ENCODE measurements at places on chromosomes 13 and 19. TPM values are rescaled to one million over a fixed set of nuclear protein-coding genes. Genes with fewer than 3 reads are reported as not detected.

- no peak for DNase-seq
- H3K4me3 ChIP-seq: no peak overlapping the region
- no peaks in the 10 kb centered on the region for H3K36me3 ChIP-seq
- H3K27ac ChIP-seq: no peak overlapping the region
- no peaks in the 10 kb centered on the region for H3K4me1 ChIP-seq
These were observed 108.3 kb downstream of the SACS start for GRCh38 chr13:23325191-23325590.

- no peaks in the 10 kb centered on the region for H3K36me3 ChIP-seq
- peak overlapping the region; percentile 47 for H3K4me3 ChIP-seq
- no peak for DNase-seq
- H3K4me1 ChIP-seq: peaks cover 14% of the 10 kb centered on the region
These were observed 441 bp downstream of the INAFM1 start for GRCh38 chr19:47274891-47275761.

DNA sequence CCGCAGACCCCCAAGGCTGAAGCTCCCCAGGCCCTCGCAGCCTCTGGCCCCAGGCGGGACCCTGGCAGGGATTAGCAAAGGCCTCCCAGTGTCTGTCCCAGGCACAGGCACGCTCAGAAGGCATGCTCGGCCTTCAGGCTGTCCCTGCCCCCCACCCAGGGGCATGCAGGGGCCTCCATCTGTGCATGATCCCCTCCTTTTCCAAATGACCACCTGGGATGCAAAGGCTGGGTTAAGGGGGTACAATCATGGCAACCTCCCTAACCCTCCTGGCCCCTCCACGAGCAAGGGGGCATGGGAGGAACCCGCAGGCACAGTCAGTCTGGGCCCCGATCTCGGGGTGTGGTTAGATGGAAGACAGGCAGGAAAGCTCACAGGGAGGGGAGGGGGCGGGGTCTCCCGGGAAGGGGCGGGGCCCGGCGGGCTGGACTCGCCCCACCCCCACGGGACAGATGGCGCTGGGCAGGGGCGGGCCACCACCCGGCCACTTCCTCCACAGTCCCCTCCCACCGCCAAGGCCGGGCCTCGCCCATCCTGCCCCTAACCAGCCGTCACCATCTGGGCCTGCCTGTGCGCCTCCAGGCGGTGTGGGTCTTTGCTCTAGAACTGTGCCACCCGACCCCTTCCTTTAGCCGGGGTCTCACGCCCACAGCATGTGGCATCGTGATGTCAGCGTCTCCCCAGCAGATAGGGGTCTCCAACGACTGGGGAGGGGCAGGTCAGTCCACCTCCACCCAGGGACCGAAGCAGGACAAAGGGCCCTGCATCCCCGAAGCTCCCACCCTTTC, 7.0 kb upstream of the REXO1 start:
- peak; percentile 71 for DNase-seq
- peak overlapping the region; percentile 84 for H3K4me3 ChIP-seq
- peak overlapping the region; percentile 93 for H3K27ac ChIP-seq
- H3K27me3 ChIP-seq: no peaks in the 10 kb centered on the region
- H3K4me1 ChIP-seq: peaks cover 76% of the 10 kb centered on the region

- H3K4me3 ChIP-seq: no peak overlapping the region
- no peak for DNase-seq
- peaks cover 10% of the 10 kb centered on the region for H3K4me1 ChIP-seq
- no peak overlapping the region for H3K27ac ChIP-seq
These were observed 1.2 kb downstream of the SAMD1 start for GRCh38 chr19:14089412-14089661.

- H3K27ac ChIP-seq: no peak overlapping the region
- no peak overlapping the region for H3K4me3 ChIP-seq
- no peaks in the 10 kb centered on the region for H3K36me3 ChIP-seq
- DNase-seq: no peak
These were observed 16.2 kb upstream of the FREM2 start for GRCh38 chr13:38670627-38671026.

DNA sequence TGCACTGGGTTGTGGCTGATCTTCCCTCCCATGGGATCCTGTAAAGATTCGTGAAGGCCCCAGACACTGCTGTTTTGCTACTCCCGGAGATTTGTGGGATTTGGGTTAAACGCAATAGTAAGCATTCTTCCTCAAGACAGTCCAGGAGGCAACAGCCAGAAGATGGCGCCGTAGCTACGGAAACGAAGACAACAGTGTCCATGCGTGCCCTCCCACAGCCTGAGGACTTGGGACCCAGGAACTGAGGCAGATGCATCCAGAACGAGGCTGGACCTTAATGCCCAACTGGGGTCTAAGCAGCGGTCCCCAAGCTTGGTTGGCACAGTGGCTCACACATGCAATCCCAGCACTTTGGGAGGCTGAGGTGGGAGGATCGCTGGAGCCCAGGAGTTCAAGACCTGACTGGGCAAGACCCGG, 57.6 kb upstream of the ZNF507 start:
- no peaks in the 10 kb centered on the region for H3K4me1 ChIP-seq
- no peak for DNase-seq
- H3K36me3 ChIP-seq: no peaks in the 10 kb centered on the region
- H3K4me3 ChIP-seq: no peak overlapping the region
- no peak overlapping the region for H3K27ac ChIP-seq

DNA sequence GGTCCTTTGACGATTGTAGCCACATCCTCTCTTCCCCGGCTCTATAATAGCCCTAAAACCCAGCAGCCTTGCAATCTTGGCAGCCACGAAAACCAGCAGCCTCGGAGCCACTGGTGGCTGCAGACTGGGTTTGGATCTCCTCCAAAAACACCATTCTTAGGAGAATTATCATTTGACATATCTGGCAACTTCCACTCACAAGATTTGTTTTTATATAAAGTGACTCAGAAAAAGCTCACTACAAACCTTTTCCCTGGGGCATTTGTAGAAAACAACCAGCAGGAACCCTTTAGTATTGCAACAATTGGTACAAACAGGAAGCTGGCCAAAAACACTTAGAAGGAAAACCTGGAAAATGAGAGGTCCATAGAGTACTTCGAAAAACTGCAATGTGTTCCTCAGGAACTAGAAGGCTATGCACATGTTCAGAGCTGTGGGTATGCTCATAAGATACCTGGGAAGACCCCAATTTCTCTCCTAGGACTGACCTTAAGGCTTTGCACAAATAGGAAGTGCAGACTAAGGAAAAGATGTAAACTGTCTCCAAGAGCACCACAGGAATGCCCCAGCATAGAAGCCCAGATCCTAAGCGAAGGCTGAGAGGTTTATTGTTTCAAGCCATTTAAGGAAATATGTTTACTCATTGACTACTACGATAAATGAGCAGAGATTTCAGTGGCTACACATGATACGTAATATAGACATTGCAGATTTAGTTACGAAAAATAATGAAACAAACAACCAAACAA, 71.2 kb downstream of the MYO16 start:
- H3K27me3 ChIP-seq: no peaks in the 10 kb centered on the region
- H3K4me3 ChIP-seq: no peak overlapping the region
- H3K27ac ChIP-seq: no peak overlapping the region
- no peak for DNase-seq
- H3K4me1 ChIP-seq: no peaks in the 10 kb centered on the region

- no peaks in the 10 kb centered on the region for H3K36me3 ChIP-seq
- DNase-seq: no peak
- H3K27ac ChIP-seq: peak overlapping the region; percentile 99
- no peaks in the 10 kb centered on the region for H3K27me3 ChIP-seq
- H3K4me1 ChIP-seq: peaks cover 26% of the 10 kb centered on the region
- H3K4me3 ChIP-seq: peak overlapping the region; percentile 98
These were observed 587 bp downstream of the B9D2 start for GRCh38 chr19:41363371-41363752.

- no peak overlapping the region for H3K27ac ChIP-seq
- H3K4me1 ChIP-seq: peaks cover 9% of the 10 kb centered on the region
- no peaks in the 10 kb centered on the region for H3K27me3 ChIP-seq
- H3K36me3 ChIP-seq: no peaks in the 10 kb centered on the region
- DNase-seq: no peak
These were observed 13.8 kb upstream of the ZNF846 start for GRCh38 chr19:9782338-9782737.

DNA sequence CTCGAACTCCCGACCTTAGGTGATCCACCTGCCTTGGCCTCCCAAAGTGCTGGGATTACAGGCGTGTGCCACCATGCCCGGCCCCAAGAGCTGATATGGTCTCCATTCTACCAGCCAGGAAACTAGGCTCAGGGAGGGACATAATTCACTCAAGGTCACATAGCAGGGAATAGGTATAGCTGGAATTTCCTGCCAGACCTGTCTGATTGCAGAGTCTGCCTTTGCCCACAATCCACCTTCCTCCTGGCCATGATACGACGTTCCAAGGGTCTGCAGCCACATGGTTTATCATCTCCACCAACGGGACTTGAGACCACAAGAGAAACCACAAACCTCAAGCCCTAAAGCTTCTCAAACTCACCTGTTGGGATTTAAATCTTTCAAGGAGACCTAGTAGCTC, 32.0 kb downstream of the ZNRF4 start:
- no peaks in the 10 kb centered on the region for H3K36me3 ChIP-seq
- H3K4me3 ChIP-seq: no peak overlapping the region
- H3K4me1 ChIP-seq: no peaks in the 10 kb centered on the region
- no peak for DNase-seq
- no peak overlapping the region for H3K27ac ChIP-seq

- H3K4me3 ChIP-seq: no peak overlapping the region
- no peaks in the 10 kb centered on the region for H3K4me1 ChIP-seq
- no peak overlapping the region for H3K27ac ChIP-seq
- H3K27me3 ChIP-seq: no peaks in the 10 kb centered on the region
- DNase-seq: no peak
- no peaks in the 10 kb centered on the region for H3K36me3 ChIP-seq
These were observed 9.9 kb downstream of the COL4A1 start for GRCh38 chr13:110297011-110297410.

DNA sequence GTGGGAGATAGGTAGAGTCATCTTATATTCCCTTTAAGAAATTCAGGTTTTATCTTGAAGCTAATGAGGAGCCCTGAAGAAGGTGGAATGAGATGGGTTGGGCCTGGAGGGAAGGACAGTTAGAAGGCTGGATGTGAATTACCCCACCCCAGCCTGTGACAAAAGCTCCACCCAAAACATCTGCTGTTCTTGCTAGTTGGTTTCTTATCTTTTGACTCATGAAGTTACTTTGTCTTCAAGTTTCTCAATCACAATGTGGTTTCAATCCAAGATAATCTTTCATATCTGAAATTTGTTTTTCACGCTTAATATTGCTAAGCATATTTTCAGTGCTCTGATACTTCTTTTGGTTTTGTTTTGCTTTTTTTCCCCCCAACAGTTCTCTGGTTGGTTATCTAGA, 38.3 kb upstream of the HMGB1 start:
- H3K27me3 ChIP-seq: no peaks in the 10 kb centered on the region
- no peaks in the 10 kb centered on the region for H3K4me1 ChIP-seq
- no peaks in the 10 kb centered on the region for H3K36me3 ChIP-seq

The ADGRE1 gene
- total RNA-seq: 31.7 TPM

The GAPDHS gene
- not detected for total RNA-seq

The KLK12 gene
- not detected for total RNA-seq

Data from naive thymus-derived CD4-positive, alpha-beta T cell (primary cell).